Activated CD4-positive, CD25-positive, alpha-beta regulatory T cell (primary cell): ENCODE measurements at places on chromosomes 7 and 10.

- DNase-seq, result no peak
Measured at GRCh38 chr7:104252409-104253134, 44.8 kb upstream of the ORC5 start.

GRCh38 chr10:86366902-86367151 lies 232 bp upstream of the GRID1 start:
- DNase-seq, result no peak

DNA sequence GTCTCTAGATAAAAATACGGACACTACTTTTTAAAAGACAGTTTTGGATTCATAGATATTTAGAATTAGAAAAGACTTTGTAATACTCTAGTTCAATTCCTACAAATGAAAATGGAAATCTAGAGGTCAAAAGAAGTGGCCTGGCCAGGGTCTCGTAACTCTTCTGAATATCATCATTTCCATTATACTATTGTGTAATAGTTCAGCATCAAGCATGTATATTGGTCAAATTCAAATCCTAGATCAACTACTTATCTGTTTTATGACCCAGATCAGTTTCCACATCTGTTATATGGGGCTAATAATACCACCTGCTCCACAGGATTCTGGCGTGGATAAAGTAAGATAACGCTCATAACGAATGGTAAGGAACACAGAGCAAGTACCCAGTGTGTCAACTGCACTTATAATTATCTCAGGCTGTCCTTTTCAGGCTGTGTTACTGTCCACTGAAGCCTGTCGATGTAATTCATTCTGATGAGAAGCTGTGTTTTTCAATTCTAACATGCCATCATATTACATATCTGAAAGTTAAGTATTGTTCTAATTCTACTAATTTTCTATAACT lies 54.3 kb downstream of the ARHGAP21 start:
- no peak for DNase-seq

DNA sequence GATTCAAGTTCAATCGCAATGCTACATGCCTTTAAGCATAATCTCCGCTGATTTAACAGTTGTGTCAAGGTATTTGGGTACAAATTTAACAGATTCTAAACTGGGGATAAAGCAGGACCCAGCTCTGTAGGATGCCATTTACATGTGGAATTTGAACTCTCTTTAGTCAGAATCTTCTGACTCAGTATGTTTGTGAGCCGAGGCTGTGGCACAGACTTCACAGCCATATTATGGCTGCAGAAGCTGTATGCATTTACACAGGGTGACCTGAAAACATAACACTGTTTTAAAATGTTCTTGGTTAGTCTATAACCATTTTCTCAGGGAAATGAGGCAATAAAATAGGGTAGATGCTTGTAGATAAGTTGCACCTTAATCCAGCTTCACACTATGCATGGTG lies 8.7 kb downstream of the PDLIM1 start:
- no peak for DNase-seq

DNA sequence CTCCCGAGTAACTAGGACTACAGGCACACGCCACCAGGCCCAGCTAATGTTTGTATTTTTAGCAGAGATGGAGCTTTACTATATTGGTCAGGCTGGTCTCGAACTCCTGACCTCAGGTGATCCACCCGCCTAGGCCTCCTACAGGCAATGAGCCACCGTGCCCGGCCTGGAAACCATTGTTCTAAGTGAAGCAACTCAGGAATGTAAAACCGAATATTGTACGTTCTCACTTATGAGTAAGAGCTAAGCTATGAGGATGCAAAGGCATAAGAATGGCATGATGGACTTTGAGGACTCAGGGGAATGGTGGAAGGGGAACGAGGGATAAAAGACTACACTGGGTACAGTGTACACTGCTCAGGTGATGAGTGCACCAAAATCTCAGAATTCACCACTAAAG lies 235.1 kb upstream of the AUTS2 start:
- no peak for DNase-seq
